ENCODE measurements at places on chromosomes 1 and 21.
A peak's percentile ranks its signal among the peaks of the same experiment; 100 is the strongest.

DNA sequence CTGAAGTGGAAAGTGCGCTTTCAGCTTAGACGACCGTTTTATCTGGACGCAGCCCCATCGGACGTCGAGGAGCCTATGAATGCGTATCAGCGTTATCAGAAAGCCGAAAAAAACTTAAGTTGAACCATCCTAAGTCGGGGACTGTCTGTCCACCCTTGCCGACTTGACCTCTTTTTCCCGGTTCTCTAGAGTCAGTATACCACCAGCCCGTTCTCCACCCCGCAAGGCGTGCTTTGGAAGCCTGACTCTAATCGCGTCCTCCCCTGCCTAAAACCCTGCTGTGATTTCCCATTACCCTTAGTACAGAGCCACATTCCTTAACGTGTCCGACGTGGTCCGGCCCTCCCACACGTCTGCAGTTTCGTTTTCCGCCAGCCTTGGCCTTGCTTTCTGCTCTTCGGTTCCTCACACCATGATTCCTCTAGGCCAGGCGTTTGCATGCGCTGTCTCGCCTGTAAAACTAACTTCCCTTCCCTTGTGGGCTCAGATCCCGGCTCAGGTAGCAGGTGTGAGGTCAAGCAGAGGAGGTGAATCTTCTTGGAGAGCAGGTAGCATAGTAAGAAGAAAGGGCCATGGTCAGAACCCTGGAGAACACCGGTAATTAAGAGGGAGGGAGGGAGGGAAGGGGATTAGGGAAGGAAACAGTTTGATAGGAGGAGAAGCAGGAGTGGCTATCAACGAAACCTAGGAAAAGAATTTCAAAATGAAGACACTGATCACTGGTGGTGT is 865 bp downstream of the ADPRS start:
- no peak for DNase-seq

- DNase-seq, result no peak
Measured at GRCh38 chr1:240936911-240937668, 325.1 kb upstream of the GREM2 start.

- no peak for DNase-seq
Measured at GRCh38 chr1:182910143-182910542, 42.8 kb downstream of the SHCBP1L start.

- DNase-seq, result no peak
Measured at GRCh38 chr1:96771847-96772246, 50.3 kb downstream of the PTBP2 start.

- DNase-seq, result no peak
Measured at GRCh38 chr1:206947255-206947654, 989 bp upstream of the PIGR start.

- no peak for DNase-seq
Measured at GRCh38 chr1:42175314-42176054, 10.9 kb upstream of the GUCA2A start.

DNA sequence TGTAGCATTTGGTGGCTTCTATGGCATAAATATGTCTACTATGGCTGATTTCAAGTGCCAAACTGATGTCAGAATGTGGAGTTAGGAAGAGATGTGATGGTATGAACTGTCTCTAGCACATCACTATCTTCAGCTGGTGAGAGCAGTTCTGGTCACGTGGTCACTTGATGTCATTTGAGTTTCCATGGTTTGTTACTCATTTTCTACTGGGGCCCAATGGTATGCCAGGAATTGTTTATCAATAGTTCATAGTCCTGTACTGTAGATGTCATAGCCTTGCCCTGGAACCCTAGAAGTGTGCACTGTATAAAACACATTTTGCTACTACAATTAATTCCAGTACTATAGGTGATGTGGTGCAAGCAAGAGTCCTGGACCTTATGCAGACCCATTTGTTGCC is 153.7 kb downstream of the PDE4B start:
- no peak for DNase-seq

DNA sequence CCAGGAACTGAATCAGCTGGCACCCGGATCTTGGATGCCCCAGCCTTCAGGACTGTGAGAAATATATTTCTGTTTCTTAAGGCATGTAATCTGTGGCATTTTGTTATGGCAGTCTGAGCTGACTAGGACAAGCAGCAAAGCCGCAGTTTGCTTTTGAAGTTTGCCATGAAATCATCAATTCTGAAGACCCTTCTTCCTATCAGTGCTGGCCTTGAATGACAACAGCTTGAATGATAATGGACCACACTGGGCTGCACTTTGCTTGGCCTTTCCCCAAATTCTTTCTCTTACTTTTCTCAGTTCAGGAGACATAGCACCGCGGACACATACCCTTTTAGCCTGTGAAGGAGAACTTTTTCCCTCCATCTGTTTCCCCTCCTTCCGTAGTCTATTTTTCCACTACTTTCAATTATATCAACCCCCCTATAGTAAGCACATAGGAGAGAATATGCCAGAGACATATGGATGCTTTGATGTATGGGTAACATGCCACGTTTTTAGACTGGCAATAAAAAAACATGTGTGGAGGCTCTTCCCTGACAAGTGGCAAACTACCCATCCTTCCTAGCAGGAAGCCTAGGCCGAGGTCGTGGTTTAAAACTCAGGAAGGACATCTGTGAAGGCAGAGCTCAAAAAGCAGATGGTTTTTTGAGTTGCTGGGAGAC is 42.9 kb downstream of the HLX start:
- no peak for DNase-seq

DNA sequence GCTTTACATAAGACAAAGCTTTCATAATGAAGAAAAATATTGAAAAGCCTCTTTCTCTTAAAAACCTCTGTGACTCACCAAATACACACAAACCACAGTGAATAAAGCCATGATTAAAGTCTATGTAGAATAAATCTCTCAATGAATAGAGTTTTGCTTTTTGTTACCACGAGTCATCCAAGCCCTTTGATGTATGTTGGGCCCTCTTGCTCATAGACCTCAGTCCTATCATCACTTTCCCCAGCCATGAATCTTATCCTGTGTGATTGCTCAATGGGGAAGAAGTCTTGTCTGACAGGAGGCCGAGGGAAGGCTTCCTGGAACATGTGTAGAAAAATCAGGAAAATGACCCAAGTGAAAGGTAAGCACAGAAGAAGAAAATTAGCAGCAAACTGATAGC is 60.8 kb downstream of the NGF start:
- DNase-seq, result no peak

- peak; percentile 26 for DNase-seq
Measured at GRCh38 chr21:29763674-29764073, 176.1 kb downstream of the GRIK1 start.

- DNase-seq, result peak; percentile 51
Measured at GRCh38 chr1:205936846-205937586, 6.2 kb downstream of the SLC26A9 start.

DNA sequence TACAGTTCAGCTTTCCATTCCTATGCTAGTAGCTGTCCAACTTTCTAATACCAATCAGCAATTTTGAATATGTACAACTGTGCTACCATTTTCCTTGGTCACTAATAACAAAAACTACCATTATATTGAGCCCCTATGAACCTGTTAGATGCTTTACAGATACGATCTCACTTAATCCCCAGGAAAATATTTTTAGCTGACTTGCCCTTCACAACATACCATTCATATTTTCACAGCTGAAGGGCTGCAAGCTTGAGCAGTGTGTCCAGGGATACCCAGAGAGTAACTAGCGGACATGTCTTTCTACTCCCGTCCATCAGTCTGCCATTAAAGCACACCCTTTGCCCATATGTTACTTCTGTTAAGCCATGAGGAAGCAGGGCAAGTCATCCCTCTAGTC is 140.5 kb downstream of the SPATA46 start:
- DNase-seq, result no peak

GRCh38 chr1:10288029-10288615 is 77.8 kb downstream of the KIF1B start:
- no peak for DNase-seq

DNA sequence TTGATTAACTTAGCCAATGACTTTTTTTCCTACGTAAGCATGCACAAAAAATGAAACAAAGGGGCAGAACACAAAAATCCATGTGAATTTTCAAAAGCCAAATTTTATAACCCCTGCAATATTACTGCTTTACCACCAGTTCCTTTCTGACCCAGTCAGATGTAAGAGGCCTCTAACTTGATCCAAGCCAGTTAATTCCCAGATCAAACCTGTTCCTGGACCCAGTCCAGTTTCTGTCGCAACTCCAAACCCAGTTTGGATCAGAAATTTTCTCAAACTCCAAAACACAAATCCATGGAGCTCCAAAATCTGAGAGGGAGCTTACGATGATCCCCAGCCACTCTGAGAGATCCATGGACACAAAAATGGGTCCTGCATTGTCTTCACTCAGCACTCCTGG is 7.8 kb upstream of the ZYG11A start:
- DNase-seq, result no peak

GRCh38 chr1:20109223-20109856 is 10.0 kb downstream of the PLA2G2D start:
- DNase-seq, result no peak

DNA sequence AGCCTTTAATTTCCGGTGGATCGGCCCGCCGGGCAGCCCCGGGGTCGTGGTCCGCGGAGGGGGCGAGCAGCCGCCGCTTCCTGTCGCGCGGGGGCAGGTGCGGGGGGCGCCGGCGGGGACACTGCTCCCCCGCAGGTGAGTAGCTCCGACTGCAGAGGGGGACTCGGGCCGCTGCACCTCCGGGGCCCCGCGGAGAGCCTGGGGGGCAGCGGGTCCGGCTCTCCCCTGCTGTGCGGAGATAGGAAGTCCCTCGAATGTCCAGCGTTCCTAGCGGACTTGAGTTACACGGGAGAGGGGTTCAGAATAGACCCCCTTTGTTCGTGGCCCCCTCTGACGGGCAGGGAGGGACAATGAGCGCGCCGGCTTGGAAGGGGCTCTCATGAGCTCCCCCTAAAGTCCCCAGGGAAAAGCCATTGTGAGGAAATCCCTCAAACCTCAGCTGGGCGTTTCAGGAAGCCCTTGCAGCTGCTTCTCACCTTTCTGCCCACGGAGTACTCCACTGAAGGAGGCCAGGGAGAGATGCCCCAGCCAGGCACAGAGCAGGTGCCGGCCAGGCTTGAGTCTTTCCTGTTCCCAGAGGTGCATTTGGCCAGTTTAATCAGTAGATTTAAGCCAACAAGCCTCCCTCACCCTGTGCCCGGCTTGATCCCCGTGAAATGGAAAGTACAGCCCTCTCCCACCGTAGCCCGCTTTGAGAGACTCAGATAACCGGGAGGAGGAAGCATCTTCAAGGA is 925 bp downstream of the PDE9A start:
- DNase-seq, result peak; percentile 67

DNA sequence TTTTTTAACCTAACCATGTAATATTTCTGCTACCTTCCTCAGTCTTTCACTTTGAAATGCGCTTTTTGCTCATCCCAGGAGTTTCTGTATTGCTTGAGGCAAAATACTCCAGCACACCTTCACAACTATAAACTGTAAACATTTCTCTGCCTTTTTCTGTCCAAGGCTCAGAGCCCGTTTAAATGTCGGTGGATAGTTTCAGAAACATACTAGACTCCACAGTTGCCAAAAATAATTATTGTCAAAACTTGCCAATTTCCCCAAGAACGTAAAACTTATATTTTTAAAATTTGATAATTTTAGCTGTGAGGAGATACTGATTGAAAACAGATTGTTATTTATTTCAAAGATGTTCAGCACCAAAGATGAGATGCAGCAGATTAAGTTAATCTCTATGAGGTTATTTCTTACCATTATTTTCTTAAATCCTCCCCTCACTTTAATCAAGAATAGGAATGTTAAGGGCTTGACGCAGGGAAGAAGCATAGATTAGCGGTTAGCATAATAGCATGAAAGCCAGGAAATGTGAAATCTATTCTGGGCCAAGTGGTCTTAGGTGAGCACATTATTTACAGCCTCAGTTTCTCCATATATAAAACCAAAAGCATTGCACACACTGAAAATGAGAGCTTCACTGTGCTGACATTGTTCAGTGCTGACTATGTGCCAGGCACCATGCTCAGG is 91.5 kb upstream of the ESRRG start:
- no peak for DNase-seq

- no peak for DNase-seq
Measured at GRCh38 chr1:67909776-67910175, 76.5 kb upstream of the GNG12 start.

DNA sequence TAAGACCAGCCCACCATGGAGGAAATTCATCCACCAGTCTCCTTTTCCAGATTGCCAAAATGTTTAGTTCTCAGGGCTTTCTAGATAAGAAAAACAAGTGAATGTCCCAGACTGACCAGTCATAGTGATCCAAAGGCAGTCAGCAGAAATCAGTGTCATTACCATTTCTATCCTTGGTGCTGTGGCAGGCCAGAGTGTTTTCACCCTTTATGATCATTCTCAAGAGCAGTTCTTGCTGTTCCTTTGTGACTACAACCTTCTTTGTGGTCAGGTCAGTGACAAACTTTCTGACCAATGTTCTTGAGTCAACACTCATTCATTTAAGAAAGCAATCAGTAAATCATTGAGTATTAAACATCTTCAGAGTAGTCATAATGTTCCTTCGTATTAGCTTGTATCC is 7.3 kb upstream of the DHCR24 start:
- DNase-seq, result no peak

GRCh38 chr1:114467491-114467890 is 43.5 kb downstream of the TRIM33 start:
- peak; percentile 9 for DNase-seq

DNA sequence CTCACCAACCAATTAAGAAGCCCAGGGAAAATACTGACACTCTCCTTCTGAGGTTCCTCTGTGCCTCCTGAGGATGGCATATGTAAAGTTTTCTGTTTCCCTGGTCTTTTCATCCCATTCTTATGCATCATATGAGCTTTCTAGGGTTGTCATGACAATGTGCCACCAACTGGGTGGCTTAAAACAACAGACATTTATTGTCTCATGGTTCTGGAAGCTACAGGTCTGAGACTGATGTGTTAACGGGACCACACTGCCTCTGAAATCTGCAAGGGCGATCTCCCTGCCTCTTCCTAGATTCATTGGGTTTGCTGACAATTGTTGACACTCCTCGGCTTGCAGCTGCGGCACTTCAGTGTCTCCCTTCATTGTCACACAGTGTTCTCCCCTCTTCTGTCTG is 308.4 kb downstream of the RGS7 start:
- DNase-seq, result no peak

DNA sequence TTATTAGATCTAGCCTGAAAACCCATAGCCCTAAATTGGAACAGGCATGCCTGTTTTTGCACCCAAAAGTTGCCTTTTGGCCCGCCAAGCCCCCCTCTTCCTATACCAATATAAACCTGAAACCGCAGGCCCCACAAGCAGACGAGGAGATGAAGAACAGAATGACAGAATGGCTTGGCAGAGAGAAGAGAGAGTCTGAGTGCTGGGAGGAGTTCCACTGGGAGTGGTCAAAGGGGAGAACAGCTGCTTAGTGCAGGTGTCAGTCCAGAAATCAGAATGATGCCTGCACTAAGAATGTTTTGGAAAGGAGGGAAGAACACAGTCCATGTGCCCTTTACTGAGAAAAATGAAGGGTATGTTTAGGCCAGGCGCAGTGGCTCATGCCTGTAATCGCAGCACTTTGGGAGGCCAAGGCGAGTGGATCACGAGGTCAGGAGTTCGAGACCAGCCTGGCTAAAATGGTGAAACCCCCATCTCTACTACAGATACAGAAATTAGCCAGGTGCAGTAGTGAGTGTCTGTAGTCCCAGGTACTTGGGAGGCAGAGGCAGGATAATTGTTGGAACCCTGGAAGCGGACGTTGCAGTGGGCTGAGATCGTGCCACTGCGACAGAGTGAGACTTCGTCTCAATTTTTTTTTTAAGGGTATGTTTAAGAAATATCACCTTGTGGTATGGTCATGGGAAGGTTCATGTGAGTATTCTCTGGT is 9.4 kb downstream of the DYRK1A start:
- DNase-seq, result no peak

- DNase-seq, result no peak
Measured at GRCh38 chr21:42542596-42542995, 28.9 kb downstream of the SLC37A1 start.

GRCh38 chr21:42079008-42079938 is 8.2 kb downstream of the UMODL1 start:
- no peak for DNase-seq

- no peak for DNase-seq
Measured at GRCh38 chr1:226085675-226086285, 23.3 kb downstream of the H3-3A start.

All from stomach (tissue), 19 donors.